Hematopoietic multipotent progenitor cell (in vitro differentiated cells): ENCODE measurements at places on chromosomes 5 and 9.
A peak's percentile ranks its signal among the peaks of the same experiment; 100 is the strongest.

- DNase-seq = no peak
Measured at GRCh38 chr5:136382791-136383190, 17.4 kb upstream of the TRPC7 start.

DNA sequence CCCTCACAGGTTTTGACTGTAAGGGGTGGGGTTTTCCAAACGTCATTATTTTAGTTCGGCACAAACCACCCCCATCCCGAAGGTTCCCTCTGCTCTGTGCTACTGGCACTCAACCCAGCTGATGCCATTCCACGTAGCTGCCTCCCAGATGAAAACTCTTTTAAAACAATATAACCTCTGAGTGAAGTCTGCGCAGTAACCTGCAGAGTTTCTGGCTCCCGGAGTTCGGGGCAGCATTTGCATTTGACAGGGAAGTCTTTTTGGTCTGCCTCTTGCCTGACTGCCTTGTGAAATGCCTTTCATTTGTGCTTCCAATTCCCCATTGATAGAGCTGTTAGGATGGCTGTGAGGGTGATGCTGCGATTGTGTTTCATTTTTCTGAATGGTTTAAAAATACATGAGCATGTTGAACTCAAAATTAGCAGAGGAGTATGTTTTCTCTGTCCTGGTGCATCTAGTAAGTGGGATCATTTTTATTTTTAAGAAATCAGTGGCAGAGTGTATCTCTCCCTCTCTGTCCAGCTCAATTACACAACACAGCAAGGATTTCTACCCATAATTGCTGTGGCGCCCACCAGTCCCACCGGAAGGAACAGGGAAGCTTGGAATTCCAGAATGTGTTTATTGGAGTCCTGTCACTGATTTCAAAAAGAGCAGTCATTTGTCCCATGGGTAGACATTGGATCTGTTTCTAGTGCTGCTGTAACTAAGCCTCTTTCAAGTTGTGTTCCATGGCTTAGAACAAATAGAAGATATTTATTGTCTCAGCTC lies 24.8 kb downstream of the ADCY2 start:
- DNase-seq = no peak

GRCh38 chr9:123894822-123895221 lies 35.1 kb downstream of the DENND1A start:
- DNase-seq = no peak

GRCh38 chr5:146751054-146751453 lies 127.5 kb downstream of the PPP2R2B start:
- no peak for DNase-seq

DNA sequence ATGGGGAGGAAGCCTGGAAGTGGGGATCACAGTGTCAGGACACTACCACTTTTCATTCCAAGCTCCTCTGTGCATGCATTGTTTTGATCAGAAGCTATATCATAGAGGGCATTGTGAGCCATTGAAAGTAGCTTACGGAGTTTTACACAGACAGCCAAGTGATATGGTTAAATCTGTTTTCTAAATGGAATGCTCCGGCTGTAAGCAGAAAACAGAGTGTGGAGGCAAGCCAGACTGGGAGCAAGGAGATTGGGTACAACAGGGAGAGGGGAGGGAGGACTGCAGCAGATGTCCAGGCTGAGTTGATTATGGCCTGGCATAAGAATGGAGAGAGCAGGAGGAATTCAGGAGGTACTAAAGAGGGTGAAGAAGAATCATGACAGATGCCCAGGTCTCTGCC lies 15.5 kb upstream of the SOWAHA start:
- DNase-seq = no peak

- DNase-seq = no peak
Measured at GRCh38 chr5:79585116-79585515, 27.1 kb upstream of the TENT2 start.

GRCh38 chr9:128070874-128071273 lies 2.8 kb downstream of the SLC25A25 start:
- DNase-seq = no peak

DNA sequence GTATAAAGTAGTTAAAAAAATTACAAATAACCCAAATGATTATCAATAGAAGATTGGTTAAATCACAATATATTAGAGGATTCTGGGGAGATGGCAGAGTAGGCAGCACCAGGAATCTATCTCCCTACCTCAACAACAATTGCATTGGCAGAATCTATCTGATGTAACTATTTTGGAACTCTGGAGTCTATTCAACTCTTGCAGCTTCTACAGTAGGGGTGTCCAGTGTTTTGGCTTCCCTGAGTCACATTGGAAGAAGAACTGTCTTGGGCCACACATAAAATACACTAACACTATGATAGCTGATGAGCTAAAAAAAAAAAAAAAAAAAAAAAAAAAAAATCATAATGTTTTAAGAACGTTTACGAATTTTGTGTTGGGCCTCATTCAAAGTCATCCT lies 29.2 kb upstream of the ECM2 start:
- DNase-seq = no peak

DNA sequence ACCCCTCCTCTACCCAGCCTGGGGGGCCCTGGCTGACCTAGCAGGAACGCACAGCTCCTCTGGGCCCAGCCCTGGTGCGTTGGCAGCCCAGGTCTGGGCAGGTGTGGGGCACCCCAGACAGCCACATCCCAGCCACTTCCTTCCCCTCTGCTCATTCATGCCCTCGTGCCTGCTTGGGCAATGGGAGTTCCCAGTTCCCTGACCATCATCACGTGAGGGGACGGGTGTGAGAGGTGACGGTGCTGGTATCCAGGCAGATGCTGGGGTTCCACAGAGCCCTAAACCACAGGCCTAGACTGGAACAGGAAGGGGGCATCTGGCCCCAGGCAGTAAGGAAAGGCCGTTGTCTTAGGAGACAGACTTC lies 8.4 kb downstream of the RALGDS start:
- peak; percentile 96 for DNase-seq

GRCh38 chr5:7897014-7897600 lies 28.2 kb downstream of the MTRR start:
- DNase-seq = peak; percentile 44

DNA sequence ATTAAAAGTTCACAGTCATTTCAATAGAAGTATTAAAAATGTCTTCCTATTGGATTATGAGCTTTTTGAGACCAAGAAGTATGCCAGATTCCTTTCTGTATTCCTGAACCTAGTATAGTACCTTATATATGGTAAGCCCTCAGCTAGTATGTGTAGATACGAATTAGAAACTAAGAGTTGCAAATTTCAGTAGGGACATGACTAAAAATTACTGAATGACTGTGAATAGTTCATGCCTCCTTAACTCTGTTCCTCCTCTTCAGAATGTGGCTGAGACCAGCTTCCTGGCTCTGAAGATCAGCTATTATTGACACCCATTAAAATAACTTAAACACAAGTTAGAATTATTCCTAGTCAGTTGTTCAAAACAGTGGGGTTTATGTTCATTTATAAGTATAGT lies 19.7 kb downstream of the KDM3B start:
- no peak for DNase-seq

GRCh38 chr5:58677650-58678049 lies 94.8 kb downstream of the RAB3C start:
- DNase-seq = no peak

GRCh38 chr9:82127465-82127864 lies 138.9 kb downstream of the SPATA31D1 start:
- DNase-seq = no peak

DNA sequence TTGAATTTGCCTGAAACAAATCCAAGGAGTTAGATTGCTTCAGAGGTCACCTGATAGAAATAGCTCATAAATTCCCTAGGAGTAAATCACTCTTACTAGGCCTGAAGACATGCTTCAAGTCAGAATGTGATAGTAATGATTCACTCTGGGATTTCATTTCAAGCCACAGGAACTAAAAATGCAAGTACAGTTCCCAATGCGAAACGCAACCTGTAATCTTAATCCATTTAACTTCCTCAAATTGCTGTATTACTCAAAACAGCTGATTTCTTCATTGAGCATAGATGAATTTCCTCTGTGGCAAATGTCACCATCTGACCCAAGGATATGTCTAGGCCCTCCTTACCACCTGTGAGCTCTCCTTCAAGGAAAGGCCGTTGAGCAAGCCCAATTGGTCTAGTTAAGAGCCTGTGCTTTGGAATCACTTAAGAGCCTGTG lies 32.1 kb upstream of the IL6ST start:
- DNase-seq = no peak

- DNase-seq = no peak
Measured at GRCh38 chr9:90552317-90552716, 90.3 kb downstream of the DIRAS2 start.

- DNase-seq = peak; percentile 21
Measured at GRCh38 chr9:33024126-33024965, 727 bp upstream of the DNAJA1 start.

GRCh38 chr9:99868845-99869244 lies 37.6 kb upstream of the STX17 start:
- no peak for DNase-seq

DNA sequence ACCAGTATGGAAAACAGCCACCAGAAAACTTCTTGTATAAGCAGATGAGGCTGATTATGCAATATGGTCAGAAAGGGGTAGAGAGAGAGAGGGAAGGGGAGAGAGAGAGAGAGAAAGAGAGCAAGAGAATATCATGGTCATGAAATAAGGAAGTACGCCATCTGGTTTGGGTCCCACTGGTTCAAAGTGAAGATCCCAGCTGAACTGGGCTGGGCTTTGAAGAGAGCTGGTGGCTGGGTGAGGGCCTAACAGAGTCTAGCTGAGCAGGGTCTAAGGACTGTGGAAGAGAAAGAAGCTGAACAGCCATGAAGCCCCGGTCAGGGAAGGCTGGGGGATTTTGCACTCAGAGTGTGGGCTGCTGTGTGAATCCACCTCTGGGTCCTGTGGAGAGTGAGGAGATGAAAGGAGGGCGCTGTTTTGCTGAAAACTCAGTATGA lies 14.6 kb downstream of the TRIM14 start:
- DNase-seq = peak; percentile 56

- no peak for DNase-seq
Measured at GRCh38 chr5:78512435-78512834, 136.1 kb downstream of the LHFPL2 start.

DNA sequence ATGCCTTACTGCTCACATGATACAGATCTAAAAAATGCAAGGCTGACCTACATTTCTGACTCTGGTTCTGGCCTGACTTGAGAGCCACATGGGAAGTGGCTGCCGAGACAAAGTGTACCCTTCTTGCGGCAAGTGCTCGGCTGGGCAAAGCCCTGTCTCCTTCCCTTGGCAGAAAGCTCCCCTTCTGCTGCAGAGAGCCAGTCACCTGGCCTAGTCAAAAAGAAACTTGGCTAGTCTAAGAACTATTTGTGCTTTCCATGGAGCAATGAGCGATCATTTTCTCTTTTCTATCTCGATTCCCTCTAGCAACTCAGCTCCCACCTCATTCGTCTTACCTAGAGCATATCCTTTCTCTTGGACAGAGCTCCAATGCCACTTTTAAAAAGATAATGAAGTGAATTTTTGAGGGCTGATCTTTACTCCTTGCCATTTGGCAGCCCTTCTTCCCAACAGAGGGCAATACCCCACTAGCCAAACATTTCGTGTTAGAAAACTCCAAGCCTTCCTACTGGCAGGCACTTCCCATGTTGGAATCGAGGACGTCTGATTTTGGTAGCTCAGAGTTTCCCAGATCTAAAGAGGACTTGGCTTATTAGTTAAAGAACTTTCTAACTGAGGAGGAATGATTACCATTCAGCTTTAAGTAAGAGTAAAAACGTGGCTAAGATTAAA lies 108.1 kb upstream of the PRRC1 start:
- no peak for DNase-seq

DNA sequence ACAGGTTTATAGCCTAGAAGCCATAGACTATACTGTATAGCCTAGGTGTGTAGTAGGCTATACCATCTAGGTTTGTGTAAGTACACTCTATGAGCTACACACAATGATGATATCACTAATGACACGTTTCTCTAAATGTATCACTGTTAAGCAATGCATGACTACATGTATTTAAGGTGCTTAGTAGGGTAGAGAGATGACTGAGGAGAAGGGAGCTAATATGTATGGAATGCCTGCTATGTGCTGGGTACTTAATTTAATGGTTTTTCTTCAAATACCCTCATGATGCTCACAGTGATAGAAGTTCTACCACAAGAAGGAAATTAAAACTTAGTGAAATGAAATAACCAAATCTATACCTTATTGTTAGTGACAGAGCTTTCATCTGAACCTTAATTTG lies 1785.5 kb downstream of the EFNA5 start:
- DNase-seq = no peak

DNA sequence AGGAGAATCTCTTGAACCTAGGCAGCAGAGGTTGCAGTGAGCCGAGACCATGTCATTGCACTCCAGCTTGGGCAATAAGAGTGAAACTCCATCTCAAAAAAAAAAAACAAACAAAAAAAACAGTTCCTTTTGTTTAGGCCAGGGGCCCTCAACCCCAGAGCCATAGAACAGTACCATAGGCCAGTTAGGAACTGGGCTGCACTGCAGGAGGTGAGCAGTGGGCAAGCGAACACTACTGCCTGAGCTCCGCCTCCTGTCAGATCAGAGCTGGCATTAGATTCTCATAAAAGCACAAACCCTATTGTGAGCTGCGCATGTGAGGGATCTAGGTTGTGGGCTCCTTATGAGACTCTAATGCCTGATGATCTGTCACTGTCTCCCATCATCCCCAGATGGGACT lies 49.1 kb upstream of the SUB1 start:
- no peak for DNase-seq

- no peak for DNase-seq
Measured at GRCh38 chr9:70362952-70363351, 51.5 kb downstream of the KLF9 start.

DNA sequence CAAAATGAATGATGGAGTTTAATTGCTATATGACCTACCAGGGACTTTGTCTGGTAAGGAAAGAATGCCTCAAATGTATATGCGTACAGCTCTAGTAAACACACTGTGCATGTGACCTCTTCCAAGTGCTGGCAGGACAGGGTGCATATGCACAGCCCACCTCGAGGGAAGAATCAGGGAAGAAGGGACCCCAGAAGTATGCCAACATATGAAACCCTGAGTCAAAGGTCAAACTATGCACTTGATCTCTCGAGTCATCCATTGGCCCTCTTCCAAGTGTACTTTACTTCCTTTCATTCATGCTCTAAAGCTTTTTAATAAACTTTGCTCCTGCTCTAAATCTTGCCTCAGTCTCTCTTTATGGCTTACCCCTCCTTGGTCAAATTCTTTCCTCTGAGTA lies 804.6 kb upstream of the COX7C start:
- DNase-seq = no peak

- no peak for DNase-seq
Measured at GRCh38 chr9:95666096-95666784, 149.5 kb upstream of the PTCH1 start.

GRCh38 chr9:2781336-2781735 lies 62.6 kb downstream of the PUM3 start:
- DNase-seq = no peak

- no peak for DNase-seq
Measured at GRCh38 chr5:2666081-2666480, 85.4 kb downstream of the IRX2 start.
